Left lobe of liver (tissue), 2 donors: ENCODE measurements at places on chromosomes 2 and 18. TPM values are rescaled to one million over a fixed set of nuclear protein-coding genes. Genes with fewer than 3 reads are reported as not detected.

The SYT4 gene
- not detected for total RNA-seq

The CCDC141 gene
- total RNA-seq = 0.38 TPM

The SP5 gene
- 2.6 TPM for total RNA-seq

The FOXI3 gene
- not detected for total RNA-seq

The TOGARAM2 gene
- total RNA-seq = 0.78 TPM

The NUP35 gene
- total RNA-seq = 9.5 TPM

The TMEM37 gene
- total RNA-seq = 85.7 TPM

The MRPL53 gene
- total RNA-seq = 48.9 TPM

The TNFAIP6 gene
- not detected for total RNA-seq

The PID1 gene
- 83.3 TPM for total RNA-seq

The HOXD1 gene
- not detected for total RNA-seq

The ICOS gene
- 0.18 TPM for total RNA-seq

The CCDC102B gene
- total RNA-seq = 0.30 TPM

The SERPINB10 gene
- total RNA-seq = not detected

The SEMA4F gene
- total RNA-seq = 2.6 TPM

The WDR7 gene
- 15.4 TPM for total RNA-seq

The CAB39 gene
- 22.6 TPM for total RNA-seq

The COQ10B gene
- 11.4 TPM for total RNA-seq

The DSC3 gene
- 0.03 TPM for total RNA-seq

The GATA6 gene
- 11.7 TPM for total RNA-seq

The RESP18 gene
- not detected for total RNA-seq

The MLPH gene
- total RNA-seq = 55.0 TPM
